Spinal cord (tissue), 10 donors: ENCODE measurements at places on chromosomes 5 and 9. TPM values are rescaled to one million over a fixed set of nuclear protein-coding genes. Genes with fewer than 3 reads are reported as not detected.
A peak's percentile ranks its signal among the peaks of the same experiment; 100 is the strongest.

The LTC4S gene
- 1.9 TPM for total RNA-seq

The ZFP37 gene
- total RNA-seq = 12.6 TPM

DNA sequence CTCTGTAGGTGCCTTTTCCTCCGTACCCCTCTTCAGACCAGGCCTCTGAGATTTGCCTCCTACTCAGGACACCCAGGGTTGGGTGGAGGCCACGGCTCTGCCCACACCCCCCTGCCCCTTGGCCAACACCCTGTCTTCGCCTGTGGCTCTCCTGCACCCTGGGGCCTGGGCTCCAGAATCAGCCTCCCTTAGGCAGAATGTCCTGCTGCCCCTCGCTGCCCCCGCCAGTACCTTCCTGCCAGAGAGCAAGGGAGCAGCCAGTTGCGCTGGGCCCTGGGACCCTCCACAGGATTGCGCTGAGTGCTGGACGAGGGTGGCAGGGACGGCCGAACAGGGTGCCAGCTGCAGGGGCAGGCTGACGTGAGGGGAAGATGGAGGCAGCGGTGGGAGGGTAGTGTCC, 53.5 kb downstream of the COL5A1 start:
- H3K4me3 ChIP-seq = no peak overlapping the region
- H3K27me3 ChIP-seq = no peaks in the 10 kb centered on the region
- H3K27ac ChIP-seq = no peak overlapping the region
- DNase-seq = no peak

DNA sequence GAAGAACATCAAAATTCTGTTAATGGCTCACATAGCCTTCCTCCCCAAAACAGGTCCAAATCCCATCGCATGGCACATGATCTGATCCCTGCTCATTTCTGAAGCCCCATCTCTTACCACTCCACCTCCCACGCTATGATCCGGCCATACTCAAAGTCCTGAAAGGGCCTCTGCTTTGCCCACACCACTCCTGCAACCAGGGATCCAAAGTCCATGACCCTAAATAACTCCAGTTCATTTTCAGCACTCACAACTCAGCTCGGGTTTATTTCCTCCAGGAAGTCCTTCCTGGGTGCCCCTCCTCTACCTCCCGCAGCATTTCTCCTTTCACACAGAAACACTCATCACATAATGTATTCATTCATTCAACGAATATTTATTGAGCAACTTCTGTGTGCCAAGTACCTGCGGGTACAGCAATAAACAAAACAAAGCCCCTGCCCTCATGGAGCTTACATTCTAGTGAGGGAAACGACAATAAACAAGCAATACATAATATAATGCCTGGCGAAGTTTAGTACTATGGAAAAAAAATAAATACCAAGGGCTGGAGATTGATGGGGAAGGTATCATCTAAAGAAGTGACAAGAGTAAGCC, 2.7 kb downstream of the TTLL11 start:
- H3K27ac ChIP-seq = no peak overlapping the region
- no peaks in the 10 kb centered on the region for H3K27me3 ChIP-seq
- no peak overlapping the region for H3K4me3 ChIP-seq
- H3K4me1 ChIP-seq = peaks cover 24% of the 10 kb centered on the region
- no peak for DNase-seq

GRCh38 chr9:29006628-29007027, 1433.3 kb upstream of the C9orf72 start:
- no peaks in the 10 kb centered on the region for H3K27me3 ChIP-seq
- H3K4me1 ChIP-seq = no peaks in the 10 kb centered on the region
- no peak overlapping the region for H3K27ac ChIP-seq
- DNase-seq = no peak
- no peak overlapping the region for H3K4me3 ChIP-seq
- no peaks in the 10 kb centered on the region for H3K36me3 ChIP-seq

GRCh38 chr5:160787240-160787639, 64.8 kb downstream of the ATP10B start:
- no peaks in the 10 kb centered on the region for H3K27me3 ChIP-seq
- H3K4me3 ChIP-seq = no peak overlapping the region
- H3K4me1 ChIP-seq = peaks cover 5% of the 10 kb centered on the region
- no peaks in the 10 kb centered on the region for H3K36me3 ChIP-seq
- no peak for DNase-seq
- no peak overlapping the region for H3K27ac ChIP-seq

DNA sequence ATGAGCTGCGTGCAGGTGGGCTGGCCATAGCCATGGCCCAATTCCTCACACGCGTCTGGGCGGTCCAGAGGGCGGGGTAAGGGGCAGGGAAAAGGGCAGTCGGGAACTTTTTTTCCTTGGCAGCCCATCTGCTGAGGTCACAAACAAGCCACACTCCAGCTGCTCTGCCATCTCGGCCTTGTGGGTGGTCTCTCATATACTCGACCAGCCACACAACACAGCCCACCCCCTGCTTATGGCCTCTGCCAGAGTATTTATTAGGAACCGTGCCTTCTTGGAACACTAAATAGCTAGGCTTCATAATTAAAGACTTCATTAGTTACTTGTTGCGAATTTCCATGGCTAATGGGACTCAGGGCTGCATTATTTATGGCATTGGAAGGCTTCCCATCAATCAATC, 98.5 kb upstream of the LHFPL2 start:
- no peak for DNase-seq
- no peaks in the 10 kb centered on the region for H3K36me3 ChIP-seq
- H3K27ac ChIP-seq = peak overlapping the region; percentile 94
- H3K4me3 ChIP-seq = no peak overlapping the region
- no peaks in the 10 kb centered on the region for H3K27me3 ChIP-seq
- H3K4me1 ChIP-seq = peaks cover 13% of the 10 kb centered on the region
